ENCODE measurements at places on chromosomes 16 and 17.

- H3K27ac ChIP-seq: no peak overlapping the region
- H3K4me3 ChIP-seq: no peak overlapping the region
- DNase-seq: no peak
- H3K27me3 ChIP-seq: peaks cover 6% of the 10 kb centered on the region
- peaks cover 36% of the 10 kb centered on the region for H3K36me3 ChIP-seq
- H3K4me1 ChIP-seq: peaks cover 7% of the 10 kb centered on the region
Observed at GRCh38 chr16:69345923-69346322, 5.7 kb downstream of the TMED6 start.

GRCh38 chr16:87474566-87474996 lies 18.2 kb downstream of the ZCCHC14 start:
- DNase-seq: no peak
- peaks cover 15% of the 10 kb centered on the region for H3K36me3 ChIP-seq

DNA sequence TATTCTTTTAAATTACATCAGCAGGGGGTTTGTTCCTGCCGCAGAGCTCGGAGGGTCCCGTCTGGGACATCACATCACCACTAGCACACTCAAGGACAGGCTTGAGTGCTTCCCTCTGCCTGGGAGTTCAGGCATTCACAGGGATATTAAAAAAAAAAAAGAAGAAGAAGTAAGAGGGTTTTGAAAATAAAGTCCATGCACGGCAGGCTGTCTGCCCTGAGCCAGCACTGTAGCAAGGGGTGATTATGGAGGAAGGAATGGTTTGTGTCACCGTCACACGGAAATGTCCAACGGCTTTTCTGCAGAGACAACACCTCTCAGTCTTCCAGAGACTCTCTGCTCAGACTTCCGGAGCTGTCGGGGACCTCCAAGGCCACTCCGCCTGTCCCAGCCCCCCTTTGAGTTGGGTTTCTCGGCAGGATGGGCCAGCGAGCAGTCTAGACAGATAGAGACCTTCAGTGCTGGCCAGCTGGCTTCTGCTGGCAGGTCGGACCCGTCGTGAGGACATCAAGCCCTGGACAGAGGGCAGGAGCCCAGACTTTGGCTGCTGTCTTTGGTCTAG lies 33.6 kb downstream of the MEOX1 start:
- peaks cover 46% of the 10 kb centered on the region for H3K4me1 ChIP-seq
- H3K4me3 ChIP-seq: peak overlapping the region; percentile 60
- peak overlapping the region; percentile 88 for H3K27ac ChIP-seq
- peaks cover 15% of the 10 kb centered on the region for H3K27me3 ChIP-seq

DNA sequence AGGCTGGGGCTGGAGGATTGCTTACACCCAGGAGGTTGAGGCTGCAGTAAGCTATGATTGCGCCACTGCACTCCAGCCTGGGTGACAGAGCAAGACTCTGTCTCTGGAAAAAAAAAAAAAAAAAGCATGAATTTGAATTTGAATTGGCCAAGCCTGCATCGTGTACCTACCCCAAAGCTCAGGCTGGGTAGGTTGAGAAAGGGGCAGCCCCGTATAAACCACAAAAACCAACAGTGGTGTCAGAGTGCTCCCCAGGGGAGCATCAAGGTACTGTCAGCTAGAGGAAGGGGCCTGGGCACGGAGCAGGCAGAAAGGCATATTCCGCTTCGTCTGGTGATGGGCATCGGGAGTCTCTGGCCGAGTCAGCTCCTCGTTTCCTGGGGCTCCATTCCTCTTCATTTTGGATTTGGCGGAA lies 40.9 kb downstream of the RAP1GAP2 start:
- H3K27ac ChIP-seq: no peak overlapping the region
- H3K4me3 ChIP-seq: no peak overlapping the region
- H3K36me3 ChIP-seq: no peaks in the 10 kb centered on the region

- DNase-seq: no peak
- peaks cover 13% of the 10 kb centered on the region for H3K36me3 ChIP-seq
- H3K4me3 ChIP-seq: no peak overlapping the region
- peaks cover 26% of the 10 kb centered on the region for H3K4me1 ChIP-seq
Observed at GRCh38 chr16:4664538-4665418, 28.6 kb upstream of the NUDT16L1 start.

GRCh38 chr17:73360961-73361761 lies 49.4 kb upstream of the CDC42EP4 start:
- peaks cover 9% of the 10 kb centered on the region for H3K27me3 ChIP-seq
- H3K4me3 ChIP-seq: peak overlapping the region; percentile 55
- H3K4me1 ChIP-seq: peaks cover 65% of the 10 kb centered on the region
- peaks cover 5% of the 10 kb centered on the region for H3K36me3 ChIP-seq
- H3K27ac ChIP-seq: peak overlapping the region; percentile 94
- peak; percentile 88 for DNase-seq

DNA sequence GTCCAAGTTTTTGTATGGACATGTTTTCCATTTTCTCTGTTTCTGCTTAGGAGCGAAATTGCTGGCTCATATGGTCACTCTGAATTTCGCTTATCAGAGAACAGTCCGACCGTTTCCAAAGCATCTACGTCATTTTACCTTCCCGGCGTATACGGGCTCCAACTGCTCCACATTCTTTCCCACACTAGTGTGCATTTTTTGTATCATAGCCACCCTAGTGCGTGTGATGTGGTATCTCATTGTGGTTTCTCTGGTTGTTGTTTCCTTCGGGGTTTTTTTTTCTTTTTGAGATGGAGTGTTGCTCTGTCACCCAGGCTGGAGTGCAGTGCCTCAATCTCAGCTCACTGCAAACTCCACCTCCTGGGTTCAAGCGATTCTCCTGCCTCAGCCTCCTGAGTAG lies 31.0 kb upstream of the BHLHA9 start:
- H3K36me3 ChIP-seq: no peaks in the 10 kb centered on the region
- DNase-seq: no peak
- peaks cover 7% of the 10 kb centered on the region for H3K4me1 ChIP-seq
- H3K27ac ChIP-seq: no peak overlapping the region
- H3K4me3 ChIP-seq: no peak overlapping the region
- H3K27me3 ChIP-seq: peaks cover 32% of the 10 kb centered on the region

- DNase-seq: no peak
- H3K4me1 ChIP-seq: peaks cover 36% of the 10 kb centered on the region
- no peak overlapping the region for H3K27ac ChIP-seq
- H3K4me3 ChIP-seq: no peak overlapping the region
- peaks cover 7% of the 10 kb centered on the region for H3K27me3 ChIP-seq
Observed at GRCh38 chr17:32345951-32346600, 3.9 kb upstream of the ZNF207 start.

- H3K27me3 ChIP-seq: peaks cover 4% of the 10 kb centered on the region
- DNase-seq: no peak
- H3K4me3 ChIP-seq: no peak overlapping the region
- H3K27ac ChIP-seq: no peak overlapping the region
- H3K36me3 ChIP-seq: peaks cover 8% of the 10 kb centered on the region
Observed at GRCh38 chr17:8976638-8977037, 11.1 kb upstream of the PIK3R5 start.

DNA sequence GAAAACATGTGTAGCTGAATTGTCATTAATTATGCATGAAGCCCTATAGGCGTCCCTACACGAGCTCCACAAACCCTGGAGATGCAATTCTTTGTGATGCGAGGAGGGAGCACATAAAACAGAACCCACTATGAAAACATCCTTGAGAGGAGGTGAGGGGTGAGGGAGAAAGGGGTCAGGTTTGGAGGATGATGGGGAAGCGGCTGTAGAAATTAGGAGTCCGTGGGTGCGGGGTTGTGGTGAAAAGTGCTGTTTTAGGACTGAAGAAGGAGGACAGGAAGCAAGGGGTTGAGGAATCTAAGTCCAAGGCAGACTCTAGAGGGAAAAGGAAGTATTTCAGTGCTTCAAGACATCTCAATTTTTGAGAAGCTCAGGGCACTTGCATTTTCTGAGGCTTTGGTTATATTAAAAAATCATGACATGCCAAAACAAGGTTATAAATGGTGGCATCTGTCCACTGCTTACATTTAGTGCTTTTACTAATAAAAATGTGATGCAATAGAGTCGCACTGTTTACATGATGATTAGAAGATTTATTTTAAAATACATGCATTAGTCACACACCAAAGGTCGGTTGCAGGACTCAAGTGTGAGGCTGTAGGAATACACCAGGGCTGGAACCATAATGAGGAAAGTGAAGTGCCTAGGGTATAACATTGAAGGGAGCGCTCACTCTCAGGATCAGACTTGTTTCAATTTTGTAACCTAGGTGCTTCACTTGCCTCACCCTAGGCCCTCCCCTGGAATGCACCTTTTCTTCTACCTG lies 379.5 kb downstream of the HS3ST4 start:
- no peak for DNase-seq
- no peaks in the 10 kb centered on the region for H3K27me3 ChIP-seq
- peak overlapping the region; percentile 38 for H3K27ac ChIP-seq
- no peak overlapping the region for H3K4me3 ChIP-seq
- no peaks in the 10 kb centered on the region for H3K36me3 ChIP-seq

DNA sequence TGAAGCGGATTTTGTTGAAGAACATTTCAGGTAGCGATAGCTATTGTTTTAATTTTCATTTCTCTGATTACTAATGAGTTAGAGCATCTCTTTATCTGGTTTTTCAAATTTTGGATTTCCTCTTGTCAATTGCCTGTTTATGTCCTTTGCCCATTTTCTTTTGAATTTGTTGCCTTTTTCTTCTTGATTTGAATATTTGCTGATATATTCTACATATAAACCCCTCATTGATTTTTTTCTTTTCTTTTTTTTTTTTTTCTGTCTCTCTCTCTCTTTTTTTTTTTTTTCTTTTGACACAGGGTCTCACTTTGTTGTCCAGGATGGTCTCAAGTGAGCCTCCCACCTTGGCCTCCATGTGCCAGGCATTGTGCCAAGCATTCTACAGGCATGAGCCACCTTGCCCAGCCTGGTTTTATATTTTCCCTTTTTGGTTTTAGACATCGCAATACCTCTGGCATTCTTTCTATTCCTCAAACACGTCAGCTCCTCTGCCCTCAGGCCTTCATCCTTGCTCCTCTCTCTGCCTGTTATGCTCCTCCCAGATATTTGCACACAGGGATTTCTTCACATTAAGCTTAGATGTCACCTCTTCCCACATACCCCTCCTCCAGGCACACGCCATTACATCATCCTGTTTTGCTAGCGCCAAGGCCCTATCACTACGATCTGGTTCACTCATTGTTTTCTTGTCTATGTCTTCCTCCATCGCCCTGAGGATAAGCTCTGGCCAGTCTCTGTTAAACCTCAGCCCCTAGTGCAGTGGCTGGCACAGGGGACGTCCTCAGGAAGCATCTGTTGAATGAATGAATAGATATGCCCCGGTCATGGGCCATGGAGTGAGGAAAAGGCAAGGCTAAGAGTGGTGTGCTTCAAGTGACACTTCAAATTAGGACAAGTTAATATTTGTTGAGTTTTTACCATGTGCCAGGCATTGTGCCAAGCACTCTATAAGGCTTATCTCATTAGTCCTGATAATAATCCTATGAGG lies 8.6 kb downstream of the SARM1 start:
- H3K27ac ChIP-seq: no peak overlapping the region
- peak overlapping the region; percentile 11 for H3K4me3 ChIP-seq
- H3K36me3 ChIP-seq: peaks cover 5% of the 10 kb centered on the region
- DNase-seq: no peak
- H3K4me1 ChIP-seq: peaks cover 7% of the 10 kb centered on the region
- H3K27me3 ChIP-seq: peaks cover 65% of the 10 kb centered on the region

GRCh38 chr16:52191531-52192134 lies 355.3 kb downstream of the TOX3 start:
- peaks cover 15% of the 10 kb centered on the region for H3K27me3 ChIP-seq
- H3K4me1 ChIP-seq: no peaks in the 10 kb centered on the region
- H3K36me3 ChIP-seq: no peaks in the 10 kb centered on the region
- H3K4me3 ChIP-seq: no peak overlapping the region
- no peak overlapping the region for H3K27ac ChIP-seq

DNA sequence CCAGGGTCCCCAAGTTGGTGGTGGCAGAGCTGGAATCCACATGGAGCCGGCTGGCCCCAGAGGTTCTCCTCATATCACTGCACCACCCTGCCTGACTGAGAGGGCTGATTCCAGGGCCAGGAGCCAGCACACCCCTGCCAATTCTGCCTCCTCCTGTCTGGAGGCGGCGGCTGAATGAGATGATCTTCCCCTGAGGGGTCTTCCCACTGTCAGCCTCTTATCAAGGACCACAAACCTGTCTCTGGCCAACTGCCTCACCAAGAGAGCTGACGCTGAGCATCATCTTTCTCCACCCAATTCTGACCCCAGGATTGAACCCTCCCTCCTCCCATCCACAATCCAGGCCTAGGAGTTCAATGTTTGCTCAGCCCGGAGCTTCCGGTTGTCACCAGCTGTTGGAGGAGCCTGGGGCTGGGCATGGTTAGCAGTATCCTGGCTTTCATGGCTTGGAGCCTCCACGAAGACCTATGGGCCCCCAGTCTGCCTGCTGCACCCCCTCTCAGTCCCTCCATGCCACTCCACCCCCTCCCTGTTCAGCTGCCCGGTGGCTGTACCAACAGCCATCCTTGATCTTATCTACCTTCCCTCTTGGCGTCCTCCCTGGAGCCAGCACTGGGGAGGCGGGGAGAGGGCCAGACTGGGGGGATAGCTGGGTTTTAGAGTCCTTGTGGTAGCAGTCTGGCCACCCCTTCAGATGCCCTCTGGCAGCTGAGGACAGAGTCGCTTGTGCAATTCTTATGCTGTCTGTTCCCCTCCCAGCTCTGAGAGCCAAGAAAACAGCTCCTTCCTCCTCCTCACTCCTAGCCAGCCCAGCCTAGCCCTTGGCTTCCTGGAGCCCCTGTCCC lies 25.6 kb downstream of the ABCC3 start:
- H3K4me3 ChIP-seq: no peak overlapping the region
- no peak for DNase-seq
- peaks cover 9% of the 10 kb centered on the region for H3K27me3 ChIP-seq
- peaks cover 45% of the 10 kb centered on the region for H3K4me1 ChIP-seq
- no peak overlapping the region for H3K27ac ChIP-seq
- H3K36me3 ChIP-seq: no peaks in the 10 kb centered on the region

GRCh38 chr16:88494335-88495154 lies 41.5 kb downstream of the ZFPM1 start:
- H3K36me3 ChIP-seq: no peaks in the 10 kb centered on the region
- no peak overlapping the region for H3K27ac ChIP-seq
- H3K4me3 ChIP-seq: no peak overlapping the region
- peaks cover 12% of the 10 kb centered on the region for H3K4me1 ChIP-seq
- DNase-seq: no peak

DNA sequence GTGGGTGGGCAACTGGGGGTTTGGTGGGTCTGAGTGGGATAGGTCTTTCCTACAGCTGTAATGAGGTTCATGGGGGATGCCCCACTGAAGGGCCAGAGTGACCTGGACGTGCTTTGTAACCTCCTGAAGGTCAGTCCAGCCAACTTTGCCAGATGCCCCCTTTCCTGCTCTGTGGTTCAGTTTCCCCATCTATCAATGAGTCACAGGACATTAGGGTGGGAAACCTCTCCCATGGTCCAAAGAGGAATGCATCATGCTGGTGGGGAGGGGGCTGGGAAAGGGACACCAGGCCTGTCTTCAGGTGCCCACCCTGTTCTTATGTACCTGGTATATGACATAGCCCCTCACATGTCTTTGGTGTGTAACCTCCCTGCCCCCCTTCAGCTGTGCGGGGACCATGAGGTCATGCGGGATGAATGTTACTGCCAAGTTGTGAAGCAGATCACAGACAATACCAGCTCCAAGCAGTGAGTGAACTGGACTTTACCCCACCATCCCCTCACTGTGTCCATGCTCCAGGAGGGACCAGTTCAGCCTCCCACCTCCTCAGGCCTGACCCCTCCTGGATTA lies 24.0 kb upstream of the ALKBH5 start:
- DNase-seq: no peak
- no peak overlapping the region for H3K27ac ChIP-seq
- no peaks in the 10 kb centered on the region for H3K36me3 ChIP-seq

All from nephron progenitor cell (in vitro differentiated cells).